ENCODE measurements at places on chromosomes 6 and 20. TPM values are rescaled to one million over a fixed set of nuclear protein-coding genes. Genes with fewer than 3 reads are reported as not detected.

The ZSCAN9 gene
- 7.6 TPM for total RNA-seq

The CST7 gene
- total RNA-seq: not detected

The MUC21 gene
- total RNA-seq: not detected

The SLC52A3 gene
- total RNA-seq: 0.51 TPM

The TAF8 gene
- 9.4 TPM for total RNA-seq

The VSTM2L gene
- 10.6 TPM for total RNA-seq

The ZBTB46 gene
- 0.88 TPM for total RNA-seq

The TMEM170B gene
- 0.86 TPM for total RNA-seq

The CRISP2 gene
- not detected for total RNA-seq

The RIPOR2 gene
- total RNA-seq: 0.26 TPM

The ELOVL4 gene
- 1.2 TPM for total RNA-seq

The SEL1L2 gene
- not detected for total RNA-seq

The EPB41L1 gene
- total RNA-seq: 64.0 TPM

The PXDC1 gene
- total RNA-seq: 19.6 TPM

The NT5E gene
- total RNA-seq: 40.7 TPM
